ENCODE measurements at places on chromosomes 3 and 15.

- no peak for DNase-seq
Measured at GRCh38 chr15:46039703-46040102, 404.9 kb downstream of the SQOR start.

GRCh38 chr3:67858492-67858891 lies 204.1 kb upstream of the SUCLG2 start:
- DNase-seq, result no peak

GRCh38 chr3:79351699-79352098 lies 416.1 kb downstream of the ROBO1 start:
- no peak for DNase-seq

- DNase-seq, result no peak
Measured at GRCh38 chr15:77866596-77867125, 210.8 kb downstream of the TBC1D2B start.

GRCh38 chr15:40098489-40099261 lies 10.0 kb downstream of the BMF start:
- DNase-seq, result peak; percentile 60

- no peak for DNase-seq
Measured at GRCh38 chr3:190019006-190019405, 101.7 kb downstream of the P3H2 start.

- no peak for DNase-seq
Measured at GRCh38 chr3:193837347-193837827, 244.4 kb downstream of the OPA1 start.

- no peak for DNase-seq
Measured at GRCh38 chr3:78967061-78967460, 800.7 kb downstream of the ROBO1 start.

- no peak for DNase-seq
Measured at GRCh38 chr3:145015253-145015652, 1043.6 kb downstream of the DIPK2A start.

DNA sequence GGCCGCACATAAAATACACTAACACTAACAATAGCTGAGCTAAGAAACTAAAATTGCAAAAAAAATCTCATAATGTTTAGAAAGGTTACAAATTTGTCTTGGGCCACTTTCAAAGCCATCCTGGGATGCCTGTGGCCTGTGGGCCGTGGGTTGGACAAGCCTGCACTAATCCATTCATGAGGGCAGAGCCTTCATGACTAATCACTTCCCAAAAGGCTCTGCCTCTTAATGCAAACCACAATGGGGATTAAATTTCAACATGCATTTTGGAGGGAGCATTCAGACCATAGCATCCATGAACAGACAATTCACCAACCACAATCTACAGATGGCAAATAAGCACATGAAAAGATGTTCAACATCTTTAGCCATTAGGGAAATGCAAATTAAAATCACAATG lies 128.2 kb downstream of the SUCLG2 start:
- DNase-seq, result peak; percentile 10

DNA sequence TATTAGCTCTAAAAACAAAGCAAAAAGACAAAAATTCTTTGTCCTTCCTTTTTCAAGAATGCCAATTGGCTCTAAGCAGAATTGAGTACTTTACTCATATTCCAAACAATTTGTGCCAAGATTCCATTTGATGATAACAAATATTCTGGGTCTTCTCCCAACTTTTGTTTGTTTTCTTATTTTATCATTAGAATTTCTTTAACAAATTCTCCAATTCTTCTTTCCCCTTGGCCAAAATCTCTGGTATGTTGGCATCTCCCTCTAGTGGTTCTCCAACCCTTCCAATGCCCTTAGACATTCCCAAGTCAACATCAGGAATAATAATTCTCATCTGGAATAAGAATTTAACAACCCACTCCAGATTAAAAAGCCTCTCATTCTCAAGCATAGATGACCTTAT lies 5.3 kb downstream of the CPOX start:
- no peak for DNase-seq

DNA sequence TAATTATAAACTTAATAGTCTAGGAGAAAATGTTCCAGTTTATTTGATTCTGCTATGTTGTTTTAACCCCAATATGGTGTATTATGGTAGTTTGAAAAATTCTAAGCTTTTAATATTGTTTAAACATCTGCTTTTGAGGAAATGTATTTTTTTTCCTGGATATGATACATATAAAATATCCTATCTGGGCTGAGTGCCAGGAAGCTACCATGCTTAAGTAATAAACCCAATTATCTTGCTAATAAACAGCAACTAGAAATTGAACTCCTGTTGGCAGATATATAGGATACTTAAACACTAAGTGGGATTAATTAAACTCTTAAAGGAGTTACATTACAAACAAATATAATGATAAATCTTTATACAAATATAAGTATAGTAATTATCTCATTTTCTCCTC lies 293.7 kb upstream of the GRM7 start:
- no peak for DNase-seq

DNA sequence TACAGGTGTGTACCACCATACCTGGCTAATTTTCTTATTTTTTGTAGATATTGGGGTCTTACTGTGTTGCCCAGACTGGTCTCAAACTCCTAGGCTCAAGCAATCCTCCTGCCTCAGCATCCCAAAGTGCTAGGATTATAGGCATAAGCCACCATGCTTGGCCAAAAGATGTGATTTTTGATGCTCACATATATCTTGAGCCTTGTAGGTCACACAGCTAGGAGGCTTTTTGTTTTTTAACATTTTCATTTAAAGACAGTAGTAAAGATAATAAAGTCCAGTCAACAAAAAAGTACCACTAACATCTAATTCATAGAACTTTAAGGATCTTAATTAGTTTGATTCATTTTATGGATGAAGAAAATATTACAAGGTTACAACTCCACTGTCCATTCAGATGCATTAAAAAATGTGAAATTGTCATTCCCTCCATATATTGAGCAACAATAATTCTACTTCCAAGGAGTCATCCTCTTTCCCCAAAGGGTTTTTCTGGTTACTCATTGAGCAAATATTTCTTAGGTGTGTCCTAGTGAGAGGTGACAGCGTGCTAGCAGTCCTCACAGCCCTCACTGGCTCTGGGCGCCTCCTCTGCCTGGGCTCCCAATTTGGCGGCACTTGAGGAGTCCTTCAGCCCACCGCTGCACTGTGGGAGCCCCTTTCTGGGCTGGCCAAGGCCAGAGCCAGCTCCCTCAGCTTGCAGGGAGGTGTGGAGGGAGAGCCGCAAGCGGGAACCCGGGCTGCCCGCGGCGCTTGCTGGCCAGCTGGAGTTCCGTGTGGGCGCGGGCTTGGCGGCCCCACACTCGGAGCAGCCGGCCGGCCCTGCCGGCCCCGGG lies 8.3 kb upstream of the TASOR start:
- DNase-seq, result no peak

DNA sequence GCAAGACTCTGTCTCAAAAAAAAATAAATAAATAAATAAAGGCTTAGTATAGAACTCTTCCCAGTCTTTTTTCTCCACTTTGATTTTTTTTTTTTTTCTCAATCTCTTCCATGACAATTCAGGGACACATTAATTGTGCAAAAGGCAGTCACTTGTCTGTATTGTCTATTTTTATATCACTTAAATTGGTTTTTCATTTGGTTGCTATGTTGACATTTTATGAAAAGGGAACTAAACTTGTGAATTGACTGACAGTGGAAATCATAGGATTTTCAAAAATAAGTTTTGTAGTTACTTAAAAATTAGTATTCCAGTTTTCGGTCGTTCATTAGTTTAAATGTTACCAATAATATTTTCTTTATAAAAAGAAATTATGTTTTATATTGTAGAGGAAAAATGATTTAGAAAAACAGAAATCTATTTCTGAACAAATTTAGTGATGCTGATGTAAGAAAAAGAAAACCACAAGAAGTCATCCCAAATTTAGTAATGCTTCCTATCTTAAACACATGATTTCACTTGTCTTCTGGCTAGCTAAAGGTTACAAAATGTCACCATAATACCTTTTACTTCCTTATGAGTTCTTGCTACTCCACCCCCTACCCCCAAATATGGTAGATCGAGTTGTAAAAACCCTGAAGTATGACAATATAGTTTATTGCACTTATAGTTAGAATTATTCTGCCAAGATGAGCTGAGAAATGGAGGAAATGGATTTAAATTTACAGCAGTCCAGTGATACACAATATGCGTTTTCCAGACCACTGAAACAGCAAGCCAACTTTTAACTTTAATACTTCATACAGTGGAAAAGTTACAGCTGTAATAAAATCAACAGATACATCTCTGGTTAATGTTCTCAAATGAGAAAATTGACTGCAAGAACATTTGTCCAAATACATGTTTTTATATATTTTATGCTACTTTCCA lies 37.0 kb downstream of the PPARG start:
- no peak for DNase-seq

GRCh38 chr15:80093854-80094418 lies 34.5 kb downstream of the ZFAND6 start:
- no peak for DNase-seq

GRCh38 chr15:84961707-84962106 lies 19.9 kb upstream of the PDE8A start:
- DNase-seq, result no peak

- DNase-seq, result no peak
Measured at GRCh38 chr3:113600418-113601182, 68.2 kb downstream of the SIDT1 start.

DNA sequence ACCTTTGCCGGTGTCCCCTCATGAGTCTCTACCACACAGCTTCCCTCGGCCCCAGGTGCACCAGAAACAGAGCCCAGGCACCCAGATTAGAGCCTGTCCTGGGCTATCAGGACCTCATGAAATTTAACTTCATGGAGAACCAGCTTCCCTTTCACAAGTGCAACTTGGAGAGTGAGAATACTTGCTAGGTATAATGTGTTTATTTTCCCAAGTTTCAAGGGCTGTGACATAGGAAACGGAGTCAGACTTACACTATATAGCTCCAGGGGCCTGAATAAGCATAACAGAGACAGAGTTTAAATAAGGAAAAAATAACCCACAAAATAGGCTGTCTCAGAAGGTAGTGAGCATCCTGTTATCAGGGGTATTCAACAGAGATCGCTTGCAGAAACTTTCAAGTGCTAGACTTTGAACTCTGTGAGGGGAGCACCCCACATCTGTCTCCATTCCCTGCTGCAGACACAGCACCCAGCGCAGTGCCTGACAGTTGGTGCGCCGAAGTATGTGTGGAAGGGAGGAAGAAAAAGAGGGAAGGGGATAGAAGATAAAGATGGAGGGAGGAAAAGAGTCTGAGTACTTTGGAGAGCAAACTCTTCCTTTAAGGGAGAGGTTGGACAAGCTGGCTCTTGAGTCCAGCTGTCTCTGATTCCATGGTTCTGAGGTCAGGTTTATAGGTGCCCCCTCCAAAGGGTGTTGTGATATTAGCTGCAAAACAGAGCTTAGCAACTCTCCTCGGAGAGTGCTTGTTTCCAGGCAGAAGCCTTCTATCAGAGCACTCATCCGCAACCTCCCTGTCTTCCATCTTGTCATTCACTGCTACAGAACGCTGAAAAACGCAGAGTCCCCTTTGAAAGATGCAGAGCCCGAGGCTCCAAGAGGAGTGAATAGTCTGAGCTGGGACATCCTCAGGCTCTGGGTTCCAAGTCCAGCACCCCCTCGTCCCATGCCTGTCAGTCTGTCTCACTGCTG lies 84.8 kb downstream of the CPN2 start:
- DNase-seq, result no peak

- no peak for DNase-seq
Measured at GRCh38 chr3:127606981-127607595, 8.9 kb downstream of the MCM2 start.

DNA sequence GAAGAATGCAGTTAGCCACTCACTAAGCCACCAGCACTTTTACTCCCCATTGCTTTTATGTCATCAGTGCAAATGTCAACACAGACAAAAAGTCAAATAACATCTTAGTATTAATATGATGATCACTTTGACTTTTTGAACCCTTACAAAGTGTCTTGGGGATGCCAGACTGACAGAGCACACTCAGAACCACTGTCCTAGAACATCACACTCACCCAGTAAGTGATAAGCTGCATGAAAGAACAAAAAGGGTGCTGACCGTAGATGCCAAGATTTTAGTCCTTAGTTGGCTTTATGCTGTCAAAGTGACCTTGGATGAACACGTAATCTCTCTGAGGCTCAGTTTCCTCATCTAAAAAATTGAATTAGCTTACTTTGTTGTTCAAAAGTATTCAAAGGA lies 279.5 kb upstream of the TRIM42 start:
- no peak for DNase-seq

DNA sequence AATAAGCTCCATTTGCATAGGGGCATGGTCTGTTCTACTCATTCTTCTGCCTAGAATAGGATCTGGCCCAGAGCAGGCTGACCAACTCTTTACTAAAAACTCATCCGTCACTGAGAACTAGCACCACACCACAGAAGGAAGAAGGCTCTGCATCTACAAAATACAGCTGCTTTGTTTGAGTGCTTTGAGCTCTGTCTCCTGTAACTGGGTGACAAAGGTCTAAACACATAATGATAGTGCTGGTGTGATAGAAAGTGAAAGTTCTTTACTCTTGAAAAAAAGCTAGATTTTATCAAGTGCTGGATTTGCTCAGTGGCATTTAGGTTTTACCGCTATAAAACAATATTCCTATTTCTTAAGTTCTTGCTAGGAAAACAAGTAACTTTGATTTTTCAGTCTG lies 140.7 kb downstream of the FHIT start:
- DNase-seq, result no peak

DNA sequence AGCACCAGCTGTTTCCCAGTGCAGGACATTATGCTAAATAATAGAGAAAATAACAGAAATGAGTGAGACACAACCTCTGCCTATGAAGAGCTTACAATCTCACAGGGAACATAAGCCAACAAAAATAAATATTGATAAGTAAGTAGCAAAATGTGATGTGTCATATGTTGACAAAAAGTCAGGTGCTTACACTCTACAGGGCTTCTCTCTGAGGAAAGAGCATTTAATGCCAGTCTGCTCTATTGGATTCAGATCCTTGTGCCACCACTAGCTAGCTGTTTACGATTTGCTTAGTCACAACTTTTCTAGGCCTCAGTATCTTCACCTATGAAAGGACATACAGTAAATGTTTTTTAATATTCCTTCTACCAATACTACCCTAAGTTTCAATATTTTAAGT lies 500.9 kb upstream of the NAALADL2 start:
- DNase-seq, result no peak

- DNase-seq, result no peak
Measured at GRCh38 chr15:78263907-78264303, 457 bp upstream of the DNAJA4 start.

GRCh38 chr15:37125143-37125542 lies 24.8 kb upstream of the MEIS2 start:
- no peak for DNase-seq

GRCh38 chr3:189999718-190000117 lies 121.0 kb downstream of the P3H2 start:
- DNase-seq, result no peak

GRCh38 chr15:36761132-36761847 lies 181.9 kb downstream of the CDIN1 start:
- DNase-seq, result no peak

- DNase-seq, result no peak
Measured at GRCh38 chr3:126277629-126278378, 79.4 kb downstream of the KLF15 start.

- no peak for DNase-seq
Measured at GRCh38 chr15:63054985-63055384, 12.4 kb downstream of the TPM1 start.

DNA sequence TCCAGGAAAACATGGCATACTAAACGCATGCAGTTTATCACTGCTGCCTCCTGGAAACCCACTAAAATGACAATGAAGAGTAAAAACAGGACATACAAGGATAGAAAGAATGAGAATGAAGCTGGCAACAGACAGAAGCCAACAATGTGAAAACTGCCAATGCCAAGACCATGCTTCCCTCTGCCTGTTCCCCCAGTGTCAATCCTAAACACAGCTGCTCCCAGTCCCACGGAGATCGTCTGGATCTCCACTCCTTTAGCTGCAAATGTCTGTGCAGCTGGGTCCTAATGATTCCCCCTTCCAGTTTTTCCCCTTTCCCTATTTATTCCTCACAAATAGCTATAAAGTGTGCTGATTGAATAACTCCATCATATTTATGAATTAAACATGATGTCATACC lies 16.1 kb downstream of the LEO1 start:
- DNase-seq, result no peak
